ENCODE measurements at places on chromosomes 2 and 18. TPM values are rescaled to one million over a fixed set of nuclear protein-coding genes. Genes with fewer than 3 reads are reported as not detected.

NYAP2 gene
- 0.93 TPM for total RNA-seq

RGPD8 gene
- total RNA-seq, result 20.0 TPM

SH3BP4 gene
- total RNA-seq, result 29.6 TPM

NT5DC4 gene
- not detected for total RNA-seq

SKA1 gene
- 0.52 TPM for total RNA-seq

SCN3A gene
- total RNA-seq, result 2.1 TPM

RELCH gene
- total RNA-seq, result 30.0 TPM

DNA sequence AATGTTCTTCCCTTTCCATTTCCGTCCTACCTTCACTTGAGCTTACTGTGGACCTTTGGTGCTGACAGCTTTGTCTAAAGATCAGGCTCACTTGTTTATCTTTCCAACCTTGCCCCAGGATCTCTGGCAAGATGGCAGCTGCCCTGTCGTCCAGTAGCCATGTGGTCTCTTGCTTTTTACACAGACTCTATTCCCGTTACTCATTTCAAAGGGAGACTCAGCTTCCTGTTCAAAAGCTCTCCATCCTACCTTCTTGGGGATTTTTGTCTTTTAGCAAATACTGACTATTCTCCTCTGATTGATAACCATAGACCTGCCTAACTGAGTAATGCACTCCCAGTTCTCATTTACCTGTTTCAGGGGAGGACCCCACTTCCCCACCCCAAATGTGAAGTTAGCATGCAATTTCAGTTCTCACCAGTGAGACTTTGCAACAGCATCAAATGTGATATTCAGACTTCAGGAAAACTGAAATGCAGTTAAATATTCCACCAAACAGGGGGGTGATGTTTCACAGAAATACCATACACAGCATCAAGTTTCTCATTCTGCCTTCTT is 184.4 kb downstream of the MYO3B start:
- H3K27ac ChIP-seq, result no peak overlapping the region
- no peaks in the 10 kb centered on the region for H3K36me3 ChIP-seq
- DNase-seq, result no peak
- peaks cover 35% of the 10 kb centered on the region for H3K27me3 ChIP-seq
- H3K4me3 ChIP-seq, result no peak overlapping the region

DNA sequence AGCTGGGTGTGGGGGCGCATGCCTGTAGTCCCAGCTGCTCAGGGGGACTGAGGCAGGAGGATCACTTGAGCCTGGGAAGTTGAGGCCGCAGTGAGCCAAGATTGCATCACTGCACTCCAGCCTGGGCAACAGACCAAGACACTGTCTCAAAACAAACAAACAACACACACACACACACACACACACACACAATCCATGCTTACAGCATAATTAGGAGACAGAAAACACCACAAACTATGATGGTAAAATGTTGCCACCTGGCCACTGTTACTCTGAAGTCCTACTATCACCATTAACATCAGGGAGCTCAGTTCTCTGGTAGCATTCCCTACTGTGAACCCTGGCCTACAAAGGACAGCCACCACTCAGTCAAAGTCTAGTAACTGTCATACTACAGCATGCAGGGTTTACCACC is 18.3 kb downstream of the DNPEP start:
- no peaks in the 10 kb centered on the region for H3K27me3 ChIP-seq
- H3K27ac ChIP-seq, result peak overlapping the region; percentile 47
- H3K4me1 ChIP-seq, result peaks cover 15% of the 10 kb centered on the region
- H3K36me3 ChIP-seq, result peaks cover 10% of the 10 kb centered on the region

DNA sequence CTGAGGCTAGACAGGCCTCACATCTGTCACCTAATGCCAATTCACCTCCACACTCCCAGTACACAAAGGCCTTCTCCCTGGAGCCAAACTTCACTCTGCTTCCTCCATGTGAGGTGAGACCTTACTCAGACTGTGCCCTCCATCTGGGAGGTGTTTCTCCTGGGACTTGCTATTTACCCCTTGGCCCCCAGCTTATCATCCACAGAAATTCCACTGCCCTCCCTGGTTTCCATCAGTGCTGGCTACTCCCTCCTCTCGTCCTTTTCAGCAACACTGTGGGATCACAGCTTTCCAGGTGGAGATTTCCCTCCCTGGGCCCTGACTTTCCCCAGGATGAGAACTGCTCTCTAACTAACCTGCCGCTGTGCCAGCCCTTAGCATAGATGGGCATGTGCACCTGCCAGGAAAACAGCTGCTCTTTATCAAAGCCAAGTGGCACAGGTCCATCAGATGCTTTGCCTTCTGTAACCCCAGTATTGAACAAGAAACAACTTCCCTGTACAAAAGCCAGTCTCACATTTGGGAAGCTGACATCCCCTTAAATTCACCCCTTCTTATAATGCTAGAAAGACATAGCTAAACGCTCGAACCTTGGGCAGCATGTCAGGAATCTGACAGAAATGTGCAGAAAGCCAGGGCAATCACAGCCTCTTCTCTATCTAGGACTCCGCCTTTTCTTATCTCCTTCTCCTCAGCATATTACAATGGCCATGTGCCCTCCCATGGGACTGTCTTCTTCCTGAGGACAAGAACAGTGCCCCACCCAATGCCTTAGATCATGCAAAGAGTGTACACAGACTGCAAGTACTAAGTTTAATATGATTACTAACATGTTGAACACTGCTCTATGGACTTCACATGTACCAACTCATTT is 535.5 kb upstream of the ID2 start:
- H3K27me3 ChIP-seq, result no peaks in the 10 kb centered on the region
- H3K27ac ChIP-seq, result no peak overlapping the region
- no peak overlapping the region for H3K4me3 ChIP-seq
- peaks cover 7% of the 10 kb centered on the region for H3K4me1 ChIP-seq

GRCh38 chr18:7064346-7064745 is 53.3 kb downstream of the LAMA1 start:
- no peaks in the 10 kb centered on the region for H3K36me3 ChIP-seq
- no peak overlapping the region for H3K4me3 ChIP-seq
- no peak overlapping the region for H3K27ac ChIP-seq
- peaks cover 4% of the 10 kb centered on the region for H3K27me3 ChIP-seq
- no peaks in the 10 kb centered on the region for H3K4me1 ChIP-seq
- no peak for DNase-seq

GRCh38 chr2:191656391-191656790 is 21.5 kb upstream of the NABP1 start:
- no peak overlapping the region for H3K4me3 ChIP-seq
- peak overlapping the region; percentile 53 for H3K27ac ChIP-seq
- DNase-seq, result no peak
- no peaks in the 10 kb centered on the region for H3K27me3 ChIP-seq

- H3K4me3 ChIP-seq, result no peak overlapping the region
- H3K36me3 ChIP-seq, result no peaks in the 10 kb centered on the region
- no peaks in the 10 kb centered on the region for H3K27me3 ChIP-seq
- DNase-seq, result no peak
Observed at GRCh38 chr2:169136885-169137534, 67.6 kb downstream of the DHRS9 start.

DNA sequence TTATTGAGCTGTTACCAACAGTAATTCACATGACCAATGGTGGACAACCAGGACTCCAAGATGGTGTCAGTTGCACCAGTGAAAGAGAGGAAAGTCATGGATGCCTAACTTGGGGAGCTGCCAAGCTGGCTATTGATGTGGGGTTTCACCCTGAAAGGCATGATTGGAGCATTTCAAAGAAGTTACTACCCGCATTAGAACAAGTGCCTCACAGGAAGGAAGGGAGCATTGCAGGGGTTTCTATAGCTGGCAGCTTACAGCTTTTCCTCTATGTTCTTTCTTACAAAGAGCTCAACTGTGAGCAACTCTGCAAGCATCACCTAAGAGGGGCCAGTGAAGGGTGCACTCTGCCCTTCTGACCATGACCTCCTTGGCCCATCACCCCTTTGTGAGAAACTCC is 93.1 kb downstream of the TNFRSF11A start:
- no peak overlapping the region for H3K27ac ChIP-seq
- no peak overlapping the region for H3K4me3 ChIP-seq
- H3K27me3 ChIP-seq, result peaks cover 5% of the 10 kb centered on the region
- no peak for DNase-seq

Measured in upper lobe of right lung (tissue), 1 donor.